K562 (cell line): ENCODE measurements at places on chromosomes 1 and 21. TPM values are rescaled to one million over a fixed set of nuclear protein-coding genes. Genes with fewer than 3 reads are reported as not detected.

- H3K27me3 ChIP-seq: no peaks in the 10 kb centered on the region
- H3K4me1 ChIP-seq: peaks cover 12% of the 10 kb centered on the region; the same call in 2 of the 3 replicates
- no peak overlapping the region for H3K27ac ChIP-seq
- peak; percentile 88 for DNase-seq
- H3K4me3 ChIP-seq: no peak overlapping the region
Measured at GRCh38 chr1:43934101-43934985, 742 bp downstream of the ARTN start.

DNA sequence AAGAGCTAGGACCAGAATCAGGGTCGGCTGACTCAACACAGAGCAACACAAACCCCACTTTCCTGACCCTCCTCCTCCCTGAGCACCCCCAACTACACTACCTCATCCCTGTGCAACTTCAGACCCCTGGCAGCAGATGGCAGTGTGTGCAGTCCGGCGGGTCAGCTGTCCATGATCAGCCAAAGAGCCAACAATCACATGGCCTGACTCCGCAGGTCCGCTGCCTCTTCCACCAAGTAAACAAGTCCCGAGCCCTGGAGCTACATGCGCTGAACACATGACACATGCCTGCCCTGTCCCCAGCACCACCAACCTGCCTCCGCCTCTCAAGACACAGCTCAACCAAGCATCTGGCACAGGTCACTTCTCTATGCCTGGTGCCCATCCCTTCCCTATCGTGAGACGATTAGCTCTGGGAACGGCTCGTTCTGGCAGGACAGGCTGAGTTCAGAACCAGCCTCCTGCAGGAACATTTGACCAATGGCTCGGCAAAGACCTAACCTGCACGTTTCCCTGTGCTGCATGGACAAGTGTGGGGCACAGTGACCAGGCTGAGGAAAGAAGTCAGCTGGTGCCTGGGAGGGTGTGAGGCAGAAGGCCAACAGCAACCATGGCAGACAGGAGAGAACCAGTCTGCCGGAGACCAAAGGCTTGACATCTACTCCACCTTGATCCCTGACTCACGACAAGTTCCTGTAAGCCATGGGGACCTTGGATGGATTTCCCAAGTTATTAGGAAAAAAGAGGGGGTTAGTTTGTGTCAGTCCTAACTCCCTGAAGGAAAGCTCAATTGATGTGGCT lies 60.3 kb downstream of the CD46 start:
- peaks cover 12% of the 10 kb centered on the region; the same call in 2 of the 3 replicates for H3K36me3 ChIP-seq
- H3K4me3 ChIP-seq: no peak overlapping the region
- H3K4me1 ChIP-seq: peaks cover 34% of the 10 kb centered on the region
- peak; percentile 79 for DNase-seq
- H3K27ac ChIP-seq: no peak overlapping the region

MAP1LC3C gene
- not detected in 2 replicates for total RNA-seq

DNA sequence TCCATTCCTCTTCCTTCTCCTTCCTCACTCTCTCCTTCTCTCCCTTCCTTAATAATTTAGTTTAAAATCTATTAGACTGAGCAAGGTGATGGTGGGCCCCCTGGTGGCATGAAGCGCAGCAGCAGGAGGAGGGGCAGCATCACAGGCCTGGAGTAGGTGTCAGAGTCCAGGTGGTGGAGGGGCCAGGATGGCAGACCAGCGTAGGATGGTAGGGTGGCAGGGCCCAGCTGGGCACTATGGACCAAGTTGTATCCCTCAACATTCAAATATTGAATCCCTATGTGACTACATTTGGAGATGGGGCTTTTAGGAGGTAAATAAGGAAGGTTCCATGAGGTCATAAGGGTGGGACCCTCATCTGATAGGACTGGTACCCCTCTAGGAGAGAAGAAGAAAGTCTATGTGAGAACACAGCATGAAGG lies 61.0 kb downstream of the WDR4 start:
- H3K4me1 ChIP-seq: no peaks in the 10 kb centered on the region
- no peak overlapping the region for H3K4me3 ChIP-seq

ARHGAP29 gene
- 0.13 TPM in 2 replicates for total RNA-seq

CD52 gene
- total RNA-seq: 70.9 and 90.7 TPM in 2 replicates

DNA sequence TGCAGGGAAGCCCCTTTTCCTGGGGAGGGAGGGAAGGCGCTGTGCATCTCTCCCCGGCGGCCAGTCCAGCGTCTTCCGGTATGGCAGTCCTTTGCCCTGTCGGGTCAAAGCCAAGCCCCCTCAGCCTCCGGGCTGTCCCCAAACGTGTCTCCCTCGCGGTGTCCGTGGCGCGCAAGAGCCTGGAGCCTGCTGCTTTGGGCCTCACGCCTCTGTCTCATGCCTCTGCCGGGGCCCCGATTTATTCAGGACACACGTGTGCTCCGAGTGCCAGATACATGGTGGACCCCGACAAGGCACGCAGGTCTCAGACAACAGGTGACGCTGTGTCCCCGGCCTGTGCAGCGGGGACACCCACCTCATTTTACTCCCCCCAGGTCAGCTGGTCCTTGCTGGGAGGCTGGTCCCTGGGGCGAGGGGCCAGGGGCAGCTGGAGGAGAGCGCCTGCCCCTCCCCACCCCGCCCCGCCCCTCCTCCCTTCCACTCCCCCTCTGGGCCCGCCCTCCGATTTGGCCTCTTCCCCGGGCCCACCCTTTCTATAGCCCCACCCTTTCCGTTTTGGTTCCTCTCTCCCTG lies 176.7 kb downstream of the CAMTA1 start:
- H3K36me3 ChIP-seq: no peaks in the 10 kb centered on the region
- H3K27me3 ChIP-seq: peaks cover 30% of the 10 kb centered on the region
- no peak for DNase-seq
- H3K27ac ChIP-seq: no peak overlapping the region
